Cerebellar nuclear complex (tissue), 1 donor: ENCODE measurements at places on chromosomes 2 and 18.

- DNase-seq = no peak
These were observed 867.9 kb upstream of the POU3F3 start for GRCh38 chr2:103986001-103986400.

GRCh38 chr2:204591225-204591624, 46.0 kb downstream of the PARD3B start:
- no peak for DNase-seq

GRCh38 chr2:120934574-120935338, 199.1 kb downstream of the GLI2 start:
- DNase-seq = no peak

DNA sequence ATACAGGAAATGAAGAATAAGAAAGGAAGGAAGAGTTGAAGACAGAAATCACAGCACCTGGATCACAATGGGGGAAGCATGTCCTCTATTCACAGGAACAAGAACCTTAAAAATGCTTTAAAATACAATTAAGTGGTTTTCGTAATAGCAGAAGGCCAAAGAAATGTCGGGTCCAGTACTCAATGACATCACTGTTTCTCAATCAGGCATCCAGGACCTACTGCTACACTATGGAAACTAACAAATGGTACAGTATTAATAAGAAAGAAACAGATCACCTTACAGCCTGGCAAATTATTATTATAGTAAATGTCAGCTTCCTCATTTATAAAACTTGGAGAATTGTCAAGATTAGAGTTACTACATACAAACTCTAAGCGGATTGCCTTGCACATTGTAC, 15.8 kb downstream of the HNRNPLL start:
- no peak for DNase-seq

DNA sequence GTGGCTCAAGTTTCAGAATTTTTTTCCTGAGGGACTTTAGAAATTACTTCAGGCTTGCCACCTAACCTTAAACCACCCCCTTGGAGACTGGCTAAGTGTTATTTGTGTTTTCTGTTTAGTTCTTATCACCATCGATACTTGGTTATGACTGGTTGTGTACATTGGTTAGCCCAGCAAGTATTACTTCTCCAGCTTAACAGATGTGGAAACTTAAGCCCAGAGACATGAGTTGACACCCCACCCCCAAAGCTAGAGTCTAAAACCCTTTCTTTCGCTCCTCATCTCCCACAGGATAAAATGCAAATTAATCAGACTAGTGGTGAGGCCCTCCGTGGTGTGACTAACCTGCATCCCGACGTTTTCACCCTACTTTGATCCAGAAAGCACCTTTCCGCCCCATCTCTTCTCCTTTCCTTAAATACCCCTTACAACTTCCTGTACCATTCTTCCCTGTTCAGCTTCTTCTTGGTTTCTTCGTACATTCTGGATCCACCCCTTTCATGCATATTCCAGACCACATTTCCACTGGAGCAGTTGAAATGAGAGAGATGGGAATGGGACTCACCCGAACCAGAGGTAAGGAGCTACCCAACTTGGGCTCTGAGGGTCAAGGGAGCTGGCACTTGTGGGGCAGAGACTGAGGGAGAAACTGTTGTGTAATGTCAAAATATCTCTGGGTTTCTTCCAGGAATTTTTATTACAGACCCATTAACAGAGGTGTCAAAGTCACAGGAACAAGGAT, 819 bp upstream of the MAP3K2 start:
- DNase-seq = no peak
